Fibroblast of villous mesenchyme (primary cell): ENCODE measurements at places on chromosomes 3 and 15. TPM values are rescaled to one million over a fixed set of nuclear protein-coding genes. Genes with fewer than 3 reads are reported as not detected.
A peak's percentile ranks its signal among the peaks of the same experiment; 100 is the strongest.

- DNase-seq: peak; percentile 11
Measured at GRCh38 chr3:36373084-36373483, 7.2 kb upstream of the STAC start.

GRCh38 chr3:124676236-124676635 is 54.0 kb upstream of the UMPS start:
- peak; percentile 20 for DNase-seq

DNA sequence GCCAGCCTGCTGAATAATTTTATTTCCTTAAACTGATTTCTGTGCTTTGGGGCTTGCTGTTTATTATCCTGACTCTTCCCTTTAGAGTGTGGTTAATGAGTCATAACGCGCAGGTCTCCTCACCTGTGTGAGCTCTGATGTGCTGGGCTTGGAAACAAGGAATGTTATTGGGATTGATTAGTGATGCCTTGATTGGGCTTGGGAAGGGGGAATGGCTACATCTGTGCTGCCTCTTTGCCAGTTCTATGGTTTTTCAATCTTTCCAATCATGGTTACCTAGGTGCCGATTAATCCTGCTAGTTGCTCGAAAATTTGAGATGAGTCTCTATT is 161.0 kb downstream of the THSD4 start:
- DNase-seq: no peak

ZCWPW2 gene
- 0.43 and 0.64 TPM in 2 replicates for total RNA-seq

DNA sequence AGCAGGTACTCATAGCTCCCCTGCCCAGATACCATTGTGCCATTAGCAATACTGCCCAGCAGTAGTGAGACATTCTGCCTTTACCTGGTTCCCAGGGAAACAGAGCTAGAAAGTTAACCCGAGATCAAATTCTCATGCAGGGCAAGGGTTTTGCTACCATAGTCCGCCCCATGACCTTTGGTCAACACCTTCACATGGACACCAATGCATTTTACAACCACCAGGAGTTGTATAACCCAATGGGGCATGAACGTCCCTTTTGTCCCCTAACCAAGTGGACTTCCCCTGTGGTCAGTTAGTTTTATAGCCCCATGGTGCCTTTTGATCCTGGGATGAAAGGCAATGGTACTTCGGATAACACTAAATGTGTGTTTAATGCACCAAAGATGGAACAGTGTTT is 151.7 kb upstream of the IQSEC1 start:
- DNase-seq: no peak

- no peak for DNase-seq
Measured at GRCh38 chr3:186920301-186920700, 10.0 kb upstream of the ST6GAL1 start.

- no peak for DNase-seq
Measured at GRCh38 chr15:68504681-68505170, 72.8 kb upstream of the ITGA11 start.

DNA sequence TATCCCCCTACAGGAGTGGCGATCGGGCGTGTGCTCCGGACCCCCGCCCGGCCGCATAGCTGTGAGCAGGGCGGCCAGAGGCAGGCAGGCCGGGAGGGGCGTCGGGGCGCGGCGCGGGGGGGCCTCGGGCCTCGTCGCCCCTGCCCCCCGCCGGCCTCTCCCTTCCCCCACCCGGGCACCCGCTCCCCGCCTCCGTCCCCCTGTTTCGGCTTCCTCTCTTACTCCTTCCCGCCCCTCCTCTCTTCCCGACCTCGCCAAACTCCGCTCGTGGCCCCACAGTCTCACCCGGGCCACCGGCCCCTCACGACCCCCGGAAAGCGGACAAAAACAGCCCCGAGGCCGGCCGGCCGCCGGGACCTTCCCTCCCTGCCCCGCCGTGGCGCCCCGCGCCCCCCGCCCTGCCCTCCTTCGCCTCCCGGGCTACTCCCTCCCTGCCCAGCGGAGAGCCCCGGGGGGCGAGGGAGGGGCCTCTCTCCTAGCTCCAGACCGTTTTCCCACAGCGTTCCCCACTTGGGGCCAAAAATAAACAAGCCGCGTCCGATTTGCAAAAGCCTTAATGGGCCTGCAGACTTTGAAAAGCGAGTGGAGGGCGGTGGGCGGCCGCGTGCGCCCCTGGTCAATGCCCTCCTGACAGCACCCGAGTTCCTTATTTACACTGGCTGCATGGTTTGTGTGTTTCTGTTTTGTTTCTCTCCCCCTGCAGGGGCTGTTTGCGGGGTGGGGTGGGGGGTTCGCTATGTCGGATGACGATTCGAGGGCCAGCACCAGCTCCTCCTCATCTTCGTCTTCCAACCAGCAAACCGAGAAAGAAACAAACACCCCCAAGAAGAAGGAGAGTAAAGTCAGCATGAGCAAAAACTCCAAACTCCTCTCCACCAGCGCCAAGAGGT is 1.0 kb downstream of the UBE2E1 start:
- peak; percentile 25 for DNase-seq

GRCh38 chr15:41096178-41096577 is 19.9 kb downstream of the INO80 start:
- no peak for DNase-seq

GRCh38 chr15:64045774-64046420 is 388 bp downstream of the DAPK2 start:
- no peak for DNase-seq

DNA sequence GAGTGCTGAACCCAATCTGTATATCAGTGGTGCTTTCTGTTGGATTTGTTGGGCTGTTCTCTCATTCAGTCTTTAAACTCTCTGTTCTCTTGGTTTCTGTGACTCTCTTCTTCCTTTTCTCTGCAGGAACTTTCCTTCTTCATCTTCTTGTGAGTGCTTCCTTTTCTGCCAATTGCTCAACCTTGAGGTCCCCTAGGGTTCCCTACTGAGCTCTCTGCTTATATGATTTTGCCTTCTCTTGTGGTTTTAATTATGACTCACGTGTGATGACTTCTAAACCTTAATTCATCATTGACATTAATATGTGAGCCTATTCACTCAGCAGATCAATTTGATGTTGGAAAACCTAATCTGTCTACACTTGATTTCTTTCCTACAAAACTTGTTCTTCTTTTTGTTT is 39.4 kb downstream of the MOBP start:
- no peak for DNase-seq

DNA sequence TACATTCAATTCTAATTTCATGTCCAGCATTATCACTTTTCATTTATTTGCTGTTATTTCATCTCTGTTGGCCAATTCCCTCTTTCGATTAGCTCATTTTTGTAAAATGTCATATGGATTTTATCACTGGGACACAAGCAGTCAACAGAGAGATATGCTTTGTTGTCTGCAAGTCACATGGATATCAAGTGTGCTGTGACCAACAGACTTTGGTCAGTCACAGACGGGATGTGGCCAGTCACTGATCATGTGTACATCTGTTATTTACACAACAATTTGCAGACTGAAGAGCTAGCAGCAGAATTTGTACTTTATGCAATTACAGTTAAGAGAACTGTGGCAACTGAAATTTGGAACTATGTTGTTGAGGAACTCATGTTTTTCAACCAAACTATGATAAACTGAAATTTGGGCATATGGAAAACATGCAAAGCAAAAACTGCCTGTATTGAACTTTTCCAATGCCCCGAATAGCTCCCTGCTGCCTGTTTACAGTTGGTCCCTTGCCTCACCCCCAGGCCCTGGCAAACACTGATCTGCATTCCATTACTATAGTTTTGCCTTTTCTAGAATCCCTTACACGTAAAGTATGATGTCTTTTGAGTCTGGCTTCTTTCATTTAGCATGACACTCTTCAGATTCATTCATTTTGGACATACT is 104.4 kb downstream of the RPL22L1 start:
- peak; percentile 83 for DNase-seq

GABRR3 gene
- not detected in 2 replicates for total RNA-seq

P2RY1 gene
- total RNA-seq: 0.32 and 0.43 TPM in 2 replicates

DNA sequence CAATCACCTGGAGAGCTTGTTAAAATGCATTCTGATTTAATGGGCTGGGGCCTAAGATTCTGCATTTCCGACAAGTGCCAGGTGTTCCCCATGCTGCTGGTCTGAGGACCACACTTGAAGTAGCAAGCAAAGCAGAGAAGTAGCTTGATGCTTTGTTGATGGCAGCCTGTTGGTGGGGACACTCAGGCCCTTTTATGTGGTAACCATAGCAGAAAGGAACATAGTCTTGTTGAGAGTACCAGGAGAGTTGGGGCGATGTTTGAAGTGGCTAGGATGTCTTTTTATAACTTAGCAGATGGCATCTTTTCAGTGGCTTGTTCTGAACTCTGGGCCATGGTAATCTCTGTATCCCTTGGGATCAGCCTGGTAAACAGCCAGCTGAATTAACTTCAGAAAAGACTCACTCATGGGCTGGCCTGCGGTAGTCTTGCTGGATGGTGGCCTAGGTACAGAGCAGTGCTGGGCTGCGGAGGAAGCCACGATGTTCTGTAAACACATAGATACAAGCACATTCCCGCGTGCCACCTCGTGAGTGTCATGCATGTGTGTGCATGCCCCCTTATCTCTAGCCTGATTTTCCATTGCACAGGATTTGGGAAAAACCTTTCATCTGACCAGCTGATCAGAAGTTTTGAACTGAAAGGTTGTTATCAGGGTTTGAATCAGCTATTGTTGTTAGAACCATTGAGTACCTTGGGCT is 292.4 kb upstream of the LRRFIP2 start:
- DNase-seq: no peak

KLHDC8B gene
- total RNA-seq: 19.4 and 22.9 TPM in 2 replicates

RHOA gene
- 626 and 717 TPM in 2 replicates for total RNA-seq

GRCh38 chr3:129121016-129121791 is 400 bp downstream of the RAB43 start:
- peak; percentile 47 for DNase-seq

USP4 gene
- total RNA-seq: 21.6 and 23.3 TPM in 2 replicates

- DNase-seq: no peak
Measured at GRCh38 chr3:71843071-71843470, 58.1 kb upstream of the PROK2 start.

DNA sequence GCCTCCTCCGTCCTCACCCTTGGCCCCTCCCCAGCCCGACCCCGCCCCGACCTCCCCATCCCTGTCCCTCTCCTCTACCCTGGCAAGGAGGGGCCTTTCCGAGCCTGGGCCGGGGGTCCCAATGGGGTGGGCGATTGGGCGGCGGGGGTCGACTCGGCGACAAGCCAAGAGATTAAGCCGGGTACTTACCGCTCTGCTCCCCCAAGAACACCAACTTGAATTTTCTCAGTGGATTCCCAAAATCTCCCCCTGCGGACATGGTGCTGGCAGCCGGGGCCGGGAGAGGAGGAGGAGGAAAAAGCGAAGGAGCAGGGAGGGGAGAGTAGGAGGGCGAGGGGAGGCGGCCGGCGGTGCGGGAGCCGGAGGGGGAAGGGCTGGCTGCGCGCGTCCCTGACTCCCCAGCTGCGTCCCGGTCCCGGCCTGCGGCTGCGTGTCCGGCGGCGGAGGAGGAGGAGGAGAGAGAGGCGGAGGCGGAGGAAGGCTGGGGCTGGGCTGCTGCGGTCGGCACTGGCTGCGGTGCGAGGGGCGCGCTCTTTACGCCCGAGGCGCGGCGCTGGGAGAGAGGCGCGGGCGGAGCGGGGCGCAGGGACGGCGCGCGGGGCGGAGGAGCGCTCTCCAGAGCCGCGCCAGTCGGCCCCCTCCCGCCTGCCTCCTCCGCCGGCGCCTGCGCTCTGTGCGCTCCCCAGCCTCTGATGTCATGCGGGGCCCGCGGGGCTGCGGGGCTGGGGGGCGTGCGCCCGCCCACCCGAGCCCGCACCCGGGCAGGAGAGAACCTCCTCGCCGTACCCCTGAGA is at the start of gene RAB6B:
TSS of gene RAB6B (minus strand) at position 675 of the 794 bp plus-strand sequence. CDS start at position 259, 416 bp downstream.
- DNase-seq: peak; percentile 23

GRCh38 chr3:127929818-127930413 is 14.9 kb downstream of the KBTBD12 start:
- peak; percentile 14 for DNase-seq

- no peak for DNase-seq
Measured at GRCh38 chr3:34782871-34783270, 856.5 kb upstream of the ARPP21 start.

- peak; percentile 50 for DNase-seq
Measured at GRCh38 chr3:17233398-17233800, 348.6 kb downstream of the PLCL2 start.
